ENCODE measurements at places on chromosomes 4 and X. TPM values are rescaled to one million over a fixed set of nuclear protein-coding genes. Genes with fewer than 3 reads are reported as not detected.

BRS3 gene
- not detected for total RNA-seq

FHL1 gene
- total RNA-seq: 22.4 TPM

ADH7 gene
- total RNA-seq: not detected

NPY5R gene
- not detected for total RNA-seq

DMD gene
- not detected for total RNA-seq

MAGEA11 gene
- total RNA-seq: not detected

- H3K4me3 ChIP-seq: no peak overlapping the region
- H3K27me3 ChIP-seq: no peaks in the 10 kb centered on the region
- H3K36me3 ChIP-seq: no peaks in the 10 kb centered on the region
- no peaks in the 10 kb centered on the region for H3K4me1 ChIP-seq
Observed at GRCh38 chr4:180581061-180581460, 1662.1 kb upstream of the TENM3 start.

DNA sequence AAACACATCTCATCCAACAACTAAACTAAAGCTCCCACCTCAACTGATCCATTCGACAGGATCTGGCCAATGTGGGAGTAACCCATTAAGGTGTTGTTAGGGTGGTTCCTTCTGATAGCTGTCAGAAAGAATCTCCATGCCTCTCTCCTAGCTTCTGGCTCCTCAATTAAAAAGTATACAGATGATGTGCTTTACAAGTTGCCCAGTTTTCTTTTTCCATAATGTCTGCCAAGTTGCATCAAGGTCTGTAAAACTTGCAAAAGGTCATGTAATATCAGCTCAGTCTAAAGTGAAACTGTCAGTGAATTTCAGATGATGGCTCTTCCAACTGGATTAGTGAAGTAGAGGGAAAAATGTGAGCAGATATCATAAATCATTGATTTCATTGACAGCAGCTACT lies 191.8 kb downstream of the RAB28 start:
- H3K27me3 ChIP-seq: no peaks in the 10 kb centered on the region
- no peak overlapping the region for H3K4me3 ChIP-seq
- no peaks in the 10 kb centered on the region for H3K4me1 ChIP-seq
- no peak overlapping the region for H3K27ac ChIP-seq
- H3K36me3 ChIP-seq: no peaks in the 10 kb centered on the region
- DNase-seq: no peak

DNA sequence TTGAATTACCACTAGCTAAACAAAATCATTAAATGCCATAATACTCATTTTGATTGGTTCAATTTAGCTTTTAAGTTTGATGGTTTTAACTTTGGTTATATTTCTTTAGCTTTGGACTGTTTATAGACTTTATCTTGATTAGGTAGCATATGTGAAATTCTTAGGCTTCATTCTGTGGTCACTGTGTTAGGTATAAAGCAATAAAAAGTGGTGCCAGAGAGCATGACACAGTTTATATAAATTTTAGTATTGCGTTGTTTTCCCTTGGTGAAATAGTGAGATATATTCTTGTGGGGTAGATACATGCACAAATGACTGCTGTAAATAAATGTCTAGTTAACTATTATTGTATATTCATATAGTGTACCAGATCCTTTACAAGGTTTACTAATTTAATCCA lies 474.2 kb upstream of the GRID2 start:
- H3K36me3 ChIP-seq: no peaks in the 10 kb centered on the region
- no peaks in the 10 kb centered on the region for H3K4me1 ChIP-seq
- H3K27ac ChIP-seq: no peak overlapping the region
- no peak for DNase-seq
- no peak overlapping the region for H3K4me3 ChIP-seq

GRCh38 chr4:72484981-72485380 lies 84.0 kb downstream of the ADAMTS3 start:
- no peak for DNase-seq
- no peaks in the 10 kb centered on the region for H3K4me1 ChIP-seq
- H3K27ac ChIP-seq: no peak overlapping the region
- no peak overlapping the region for H3K4me3 ChIP-seq
- H3K27me3 ChIP-seq: no peaks in the 10 kb centered on the region

- H3K4me1 ChIP-seq: no peaks in the 10 kb centered on the region
- no peak overlapping the region for H3K4me3 ChIP-seq
- H3K27ac ChIP-seq: no peak overlapping the region
- no peaks in the 10 kb centered on the region for H3K36me3 ChIP-seq
- no peaks in the 10 kb centered on the region for H3K27me3 ChIP-seq
- DNase-seq: no peak
Observed at GRCh38 chr4:151147000-151147399, 47.6 kb downstream of the RPS3A start.

DNA sequence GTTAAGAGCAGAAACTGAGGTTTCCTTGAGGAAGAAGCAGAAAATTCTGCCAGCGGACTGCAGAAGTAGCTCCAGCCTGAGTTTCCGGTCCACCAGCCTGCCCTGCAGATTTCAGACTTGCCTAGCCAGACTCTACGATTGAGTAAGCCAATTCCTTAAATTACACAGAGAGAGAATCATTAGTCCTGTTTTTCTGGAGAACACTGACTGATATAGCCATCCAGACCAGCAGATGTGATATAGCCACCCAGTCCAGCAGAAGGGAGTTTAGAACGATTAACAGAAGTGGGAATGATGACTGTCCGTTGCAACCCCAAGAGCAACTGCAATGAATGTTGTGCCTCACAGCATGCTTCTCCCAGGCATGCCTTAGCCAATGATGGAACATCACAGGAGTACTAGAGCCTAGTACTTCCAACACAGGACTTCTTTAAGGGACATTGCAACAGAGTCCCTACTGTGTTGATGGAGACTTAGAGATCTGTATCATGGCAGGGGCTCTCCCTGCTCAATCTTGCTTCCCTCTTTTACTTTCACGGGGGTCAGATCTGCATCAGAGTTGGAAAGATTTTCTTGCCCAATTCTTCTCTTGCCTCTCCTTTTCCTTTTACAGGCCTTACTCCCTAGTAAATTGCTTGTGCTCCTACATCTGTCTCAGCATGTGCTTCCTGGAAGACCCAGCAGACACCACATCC lies 264.6 kb upstream of the CLNK start:
- H3K27ac ChIP-seq: no peak overlapping the region
- H3K27me3 ChIP-seq: no peaks in the 10 kb centered on the region
- H3K4me3 ChIP-seq: no peak overlapping the region

- DNase-seq: no peak
- no peak overlapping the region for H3K4me3 ChIP-seq
- H3K27me3 ChIP-seq: no peaks in the 10 kb centered on the region
Observed at GRCh38 chrX:80331285-80331684, 89.0 kb upstream of the TENT5D start.

DNA sequence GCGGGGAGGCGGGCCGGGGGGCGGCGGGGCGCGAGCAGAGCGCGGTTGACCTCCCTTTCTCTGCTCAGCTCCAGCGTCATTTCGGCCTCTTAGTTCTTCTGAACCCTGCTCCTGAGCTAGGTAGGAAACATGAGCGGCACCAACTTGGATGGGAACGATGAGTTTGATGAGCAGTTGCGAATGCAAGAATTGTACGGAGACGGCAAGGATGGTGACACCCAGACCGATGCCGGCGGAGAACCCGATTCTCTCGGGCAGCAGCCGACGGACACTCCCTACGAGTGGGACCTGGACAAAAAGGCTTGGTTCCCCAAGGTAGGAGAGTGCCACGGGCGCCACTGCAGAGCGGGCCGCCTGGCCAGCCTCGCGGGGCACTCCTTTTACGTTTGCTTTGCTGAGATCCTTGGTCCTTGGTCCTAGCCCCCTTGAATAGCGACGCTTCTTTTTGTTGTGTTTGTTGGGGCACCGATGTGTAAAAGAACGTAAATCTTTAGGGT lies at the start of gene HTATSF1:
Gene HTATSF1, plus strand, starts transcription at position 37 of the 497 bp plus-strand sequence. Its CDS starts 93 bp downstream, at position 130.
- no peaks in the 10 kb centered on the region for H3K36me3 ChIP-seq
- DNase-seq: no peak
- H3K4me3 ChIP-seq: peak within 1 kb of the TSS; percentile 69
- no peaks in the 10 kb centered on the region for H3K27me3 ChIP-seq
- peaks cover 7% of the 10 kb centered on the region for H3K4me1 ChIP-seq
- H3K27ac ChIP-seq: peak within 1 kb of the TSS; percentile 86

DNA sequence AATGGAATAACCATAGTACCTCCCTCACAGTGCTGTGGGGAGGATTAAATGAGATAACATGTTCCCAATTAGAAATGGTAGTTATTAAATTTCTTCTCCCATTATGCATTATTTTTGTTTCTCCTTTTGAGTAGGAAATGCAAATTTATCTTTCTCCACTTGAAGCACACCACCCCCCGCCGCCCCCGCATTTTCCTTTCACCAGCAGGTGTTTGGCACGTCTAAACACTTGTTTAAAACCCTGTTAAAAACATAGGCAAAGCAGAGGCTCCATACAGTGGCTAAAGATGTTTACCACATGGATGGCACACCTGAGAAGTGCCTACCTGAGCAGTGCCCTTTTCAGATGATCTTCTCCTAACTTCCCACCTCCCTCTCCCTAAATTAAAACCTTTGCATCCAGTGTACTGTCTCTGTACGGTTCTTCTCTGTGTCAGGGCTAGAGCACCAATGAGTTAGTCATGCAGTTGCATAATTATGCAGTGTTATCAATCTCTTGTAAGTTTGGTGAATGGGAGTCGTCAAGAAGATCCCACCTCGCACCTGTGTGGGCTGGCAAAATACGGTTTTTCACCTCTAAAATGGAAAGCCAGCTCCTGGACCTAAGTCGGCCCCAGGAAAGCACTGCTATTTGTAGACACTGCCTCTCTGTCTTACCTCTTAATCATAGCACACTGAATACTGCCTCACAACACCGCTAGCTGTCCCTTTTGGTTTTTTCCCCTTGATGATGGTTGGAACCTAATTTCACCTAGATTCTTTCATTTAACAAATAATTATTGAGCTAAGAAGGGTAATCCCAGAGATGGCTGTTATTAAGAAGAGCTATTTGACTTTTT lies 122.0 kb downstream of the CT47B1 start:
- no peaks in the 10 kb centered on the region for H3K27me3 ChIP-seq
- H3K36me3 ChIP-seq: no peaks in the 10 kb centered on the region

- no peak for DNase-seq
- no peak overlapping the region for H3K27ac ChIP-seq
- H3K4me1 ChIP-seq: no peaks in the 10 kb centered on the region
- no peaks in the 10 kb centered on the region for H3K27me3 ChIP-seq
- H3K4me3 ChIP-seq: no peak overlapping the region
Observed at GRCh38 chr4:66640233-66640990, 904.9 kb downstream of the CENPC start.
